D341Med (cell line): ENCODE measurements at places on chromosomes 6 and 20.

- peak; percentile 78 for DNase-seq
These were observed 70.0 kb downstream of the SNX5 start for GRCh38 chr20:17898548-17898994.

GRCh38 chr6:111800821-111801220 lies 72.4 kb downstream of the FYN start:
- no peak for DNase-seq

DNA sequence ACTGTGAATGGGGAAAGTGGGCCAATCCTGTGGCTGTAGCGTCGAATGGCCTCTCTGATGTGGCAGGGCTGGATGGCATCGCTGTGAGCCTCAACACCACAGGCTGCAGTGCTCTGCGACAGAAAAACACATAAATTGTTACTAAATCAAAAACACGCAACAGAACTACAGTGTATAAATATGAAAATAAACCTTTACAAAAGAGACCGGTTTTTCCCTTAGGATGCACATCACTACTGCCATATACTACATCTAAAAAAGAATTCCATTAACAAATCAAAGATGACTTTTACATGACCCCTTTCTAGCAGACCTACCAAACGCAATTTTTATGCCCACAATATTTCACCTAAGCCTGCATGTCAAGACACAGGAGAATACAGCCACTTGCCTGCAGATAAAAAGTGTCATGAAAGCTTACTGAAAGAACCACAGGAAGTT lies 395.5 kb upstream of the RUNX2 start:
- DNase-seq = no peak

GRCh38 chr6:167122041-167122826 lies 662 bp upstream of the CCR6 start:
- DNase-seq = no peak

- DNase-seq = no peak
These were observed 22.5 kb downstream of the HLA-G start for GRCh38 chr6:29850011-29850553.

- no peak for DNase-seq
These were observed 14.8 kb downstream of the CYP24A1 start for GRCh38 chr20:54158856-54159418.

GRCh38 chr20:21518292-21518991 lies 4.6 kb upstream of the NKX2-2 start:
- DNase-seq = no peak

DNA sequence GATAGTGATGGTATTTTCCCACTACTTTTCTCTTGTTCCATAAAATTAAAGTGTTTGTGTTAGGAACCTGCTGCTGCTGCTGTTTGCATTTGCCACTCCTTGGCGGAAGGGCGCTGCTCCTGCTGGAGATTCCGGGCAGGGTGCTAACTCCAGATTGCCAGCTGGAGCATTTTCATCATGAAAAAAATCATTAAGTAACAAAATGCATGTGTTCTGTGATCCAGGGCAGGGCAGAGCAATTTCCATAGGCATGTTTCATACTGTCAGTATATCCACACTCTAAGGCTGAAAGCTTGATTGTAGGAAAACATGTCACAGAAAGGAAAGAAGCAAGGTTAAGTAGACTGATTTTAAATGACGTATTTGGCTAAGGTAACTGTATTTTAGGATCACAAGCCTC lies 24.0 kb downstream of the PBOV1 start:
- no peak for DNase-seq

DNA sequence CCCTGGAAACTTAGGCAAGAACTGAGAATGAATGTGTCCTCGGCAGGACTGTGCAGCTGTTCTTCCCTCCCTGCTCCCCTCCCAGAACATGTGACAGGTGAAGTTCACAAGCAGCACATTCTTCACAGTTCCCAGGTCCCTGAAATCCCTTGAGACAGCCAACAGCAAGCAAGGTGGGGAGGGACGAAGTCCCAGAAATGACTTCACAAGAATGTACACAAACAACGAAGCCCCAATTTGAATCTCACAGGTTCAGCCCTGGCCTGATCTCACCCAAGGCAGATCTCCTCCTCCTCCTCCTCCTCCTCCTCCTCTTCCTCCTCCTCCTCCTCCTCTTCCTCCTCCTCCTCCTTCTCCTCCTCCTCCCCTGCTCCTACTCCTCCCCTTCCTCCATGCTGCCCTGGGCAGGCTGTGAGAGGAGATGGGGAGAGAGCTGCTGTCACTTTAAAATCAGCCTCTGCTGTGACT lies 32.4 kb downstream of the WRNIP1 start:
- DNase-seq = no peak

DNA sequence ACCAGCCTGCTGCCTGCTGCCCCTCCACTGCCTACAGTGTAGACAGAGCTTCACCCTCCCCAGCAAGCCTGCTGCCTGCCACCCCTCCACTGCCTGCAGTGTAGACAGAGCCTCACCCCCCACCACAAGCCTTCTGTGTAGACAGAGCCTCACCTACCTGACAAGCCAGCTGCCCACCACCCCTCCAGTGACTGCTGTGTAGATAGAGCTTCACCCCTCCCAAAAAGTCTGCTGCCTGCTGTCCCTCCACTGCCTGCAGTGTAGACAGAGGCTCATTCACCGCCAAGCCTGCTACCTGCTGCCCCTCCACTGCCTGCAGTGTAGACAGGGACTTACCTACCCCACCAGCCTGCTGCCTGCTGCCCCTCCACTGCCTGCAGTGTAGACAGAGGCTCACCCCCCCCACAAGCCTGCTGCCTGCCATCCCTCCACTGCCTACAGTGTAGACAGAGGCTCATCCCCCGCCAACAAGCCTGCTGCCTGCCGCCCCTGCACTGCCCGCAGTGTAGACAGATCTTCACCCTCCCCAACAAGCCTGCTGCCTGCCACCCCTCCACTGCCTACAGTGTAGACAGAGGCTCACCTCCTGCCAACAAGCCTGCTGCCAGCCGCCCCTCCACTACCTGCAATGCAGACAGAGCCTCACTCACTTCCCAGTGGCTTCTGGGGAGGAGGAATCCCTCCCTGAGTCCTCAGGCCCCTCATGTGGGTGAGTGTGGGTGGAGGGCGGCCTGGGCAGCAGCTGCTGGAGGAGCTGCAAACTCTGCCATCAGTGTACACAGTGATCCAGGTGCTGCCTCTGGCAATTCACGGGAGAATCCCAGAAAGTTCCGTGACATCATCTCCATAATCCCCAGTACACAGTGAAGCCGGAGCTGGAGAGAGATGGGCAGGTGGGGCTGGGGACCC lies 140.9 kb downstream of the DLL1 start:
- no peak for DNase-seq

DNA sequence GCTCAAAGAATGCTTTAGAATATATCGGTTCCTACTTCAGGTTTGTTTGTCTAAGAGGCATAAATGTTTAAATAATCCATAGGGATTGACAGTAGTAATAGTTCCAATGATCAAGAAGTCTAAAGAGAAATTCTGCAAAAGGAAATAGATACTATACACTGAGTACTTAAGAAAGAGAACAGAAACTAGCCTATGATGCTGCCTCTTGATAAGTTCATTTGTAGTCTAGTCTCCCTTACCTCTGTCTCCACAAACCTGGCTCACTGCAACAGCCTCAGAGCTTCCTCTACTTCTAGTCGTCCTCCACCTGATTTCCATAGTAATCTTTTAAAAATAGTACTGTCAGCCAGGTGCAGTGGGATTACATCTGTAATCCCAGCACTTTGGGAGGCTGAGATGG lies 511.8 kb downstream of the LMBRD1 start:
- DNase-seq = no peak

DNA sequence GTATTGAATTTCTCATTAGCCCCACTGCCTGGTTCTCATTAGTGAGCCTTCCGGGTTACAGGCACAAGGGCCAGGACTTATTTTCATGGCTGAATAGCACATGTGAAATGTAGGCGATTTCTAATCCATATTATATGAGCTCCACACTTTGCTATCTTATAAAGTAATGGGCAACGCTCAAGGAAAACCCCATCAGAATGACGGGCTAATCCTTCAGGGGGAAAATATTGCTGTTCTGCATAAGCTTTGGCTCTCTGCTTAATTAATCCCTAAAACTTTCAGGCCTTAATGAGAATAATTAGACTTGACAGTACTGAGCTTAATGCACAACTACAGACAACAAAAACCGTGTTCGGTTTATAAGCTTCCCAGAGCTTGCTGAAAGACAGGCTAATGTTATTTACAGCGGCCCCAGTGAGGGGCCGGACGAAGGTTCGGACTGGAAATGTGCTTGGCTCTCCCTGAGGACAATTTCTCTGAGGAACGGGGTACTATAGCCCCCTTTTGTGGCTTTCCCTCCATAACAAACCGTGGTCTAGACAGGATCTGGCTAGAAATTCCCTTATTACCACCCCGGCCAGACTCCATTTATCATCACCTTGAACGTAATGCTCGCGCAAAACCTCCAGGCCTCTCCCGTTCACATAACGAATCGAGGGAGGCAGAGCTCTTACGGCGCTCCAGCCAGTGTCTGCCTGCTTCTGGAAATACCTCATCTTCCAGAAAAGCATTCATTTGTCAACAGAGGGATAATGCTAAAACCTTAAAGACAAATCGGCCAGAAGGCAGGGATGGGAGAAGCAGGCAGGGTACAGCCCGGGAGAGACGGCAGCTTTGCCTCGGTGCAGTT lies 164.5 kb downstream of the CD83 start:
- DNase-seq = no peak

GRCh38 chr6:1726341-1726768 lies 116.6 kb downstream of the FOXC1 start:
- DNase-seq = peak; percentile 70

DNA sequence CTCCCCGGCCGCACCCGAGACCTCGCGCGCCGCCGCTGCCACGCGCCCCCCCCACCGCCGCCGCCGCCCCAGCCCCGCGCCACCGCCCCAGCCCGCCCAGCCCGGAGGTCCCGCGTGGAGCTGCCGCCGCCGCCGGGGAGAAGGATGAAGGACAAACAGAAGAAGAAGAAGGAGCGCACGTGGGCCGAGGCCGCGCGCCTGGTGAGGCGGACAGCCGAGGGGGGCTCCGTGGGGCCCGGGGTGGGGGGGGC lies 426 bp downstream of the ASXL1 start:
- no peak for DNase-seq

DNA sequence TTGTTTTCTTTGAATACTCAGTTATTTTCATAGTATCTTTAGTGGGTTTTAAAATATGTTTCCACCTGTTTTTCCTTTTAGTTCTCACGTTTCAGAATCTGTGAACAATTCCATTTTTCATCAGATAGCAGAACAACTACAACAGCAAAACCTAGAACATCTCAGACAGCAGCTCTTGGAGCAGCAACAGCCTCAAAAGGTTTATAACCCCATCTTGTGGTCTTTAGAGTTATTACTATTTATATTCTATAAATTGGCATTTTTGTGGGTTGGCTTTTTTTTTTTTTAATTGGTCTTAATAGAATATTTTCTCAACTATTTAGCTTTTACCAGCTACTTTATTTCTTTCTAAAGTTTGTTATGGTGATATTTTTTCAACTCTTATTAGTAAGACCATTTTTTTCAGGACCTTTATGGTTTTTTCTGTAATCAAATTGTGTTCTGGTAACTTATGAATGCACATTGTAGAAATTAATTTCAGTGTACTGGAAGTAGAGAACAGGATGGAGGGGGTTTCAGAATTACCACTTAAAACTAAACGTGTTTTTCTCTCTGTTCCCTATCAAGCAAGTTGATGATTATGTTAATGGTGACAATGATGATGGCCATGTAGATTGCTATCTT lies 72.2 kb downstream of the SCAF8 start:
- peak; percentile 49 for DNase-seq

DNA sequence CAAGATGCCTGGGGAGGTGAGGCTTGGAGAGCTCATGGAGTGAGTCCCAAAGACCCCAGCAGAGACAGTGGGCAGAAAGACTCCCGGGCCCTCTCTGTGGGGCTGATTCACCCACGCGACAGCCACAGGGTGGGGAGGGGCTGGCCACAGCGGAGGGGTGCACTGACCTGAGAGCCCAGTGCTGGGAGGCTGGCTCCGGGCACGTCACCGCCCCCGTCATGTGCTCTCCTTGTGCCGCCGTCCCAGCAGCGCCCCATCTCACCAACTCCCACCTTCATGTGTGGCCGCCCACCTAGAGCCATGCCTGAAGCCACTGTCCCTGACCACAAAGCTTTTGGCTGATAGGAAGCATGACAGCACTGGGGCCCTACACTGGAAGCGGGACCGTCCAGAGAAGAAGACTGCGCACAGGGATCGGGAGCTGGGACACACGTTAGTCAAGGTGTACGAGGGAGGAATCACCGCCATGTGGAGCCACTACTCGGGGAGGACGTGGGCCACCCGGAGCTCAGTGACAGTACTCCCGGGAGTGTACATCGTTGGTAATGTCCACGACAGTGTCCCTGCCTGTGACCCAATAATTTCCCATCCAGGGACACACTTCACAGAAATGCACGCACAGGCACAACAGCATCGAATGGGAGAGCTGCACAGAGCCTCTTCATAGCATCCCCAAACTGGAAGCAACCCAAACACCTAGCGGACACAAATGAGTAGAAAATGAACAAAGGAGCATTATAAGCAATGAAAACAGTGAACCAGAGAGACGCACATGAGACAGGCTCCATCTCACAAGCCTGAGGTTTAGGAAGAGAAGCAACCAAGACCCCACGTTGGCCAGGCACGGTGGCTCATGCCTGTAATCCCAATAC lies 28.4 kb upstream of the FOXC1 start:
- no peak for DNase-seq

GRCh38 chr6:55955684-55956083 lies 80.3 kb upstream of the BMP5 start:
- DNase-seq = no peak

DNA sequence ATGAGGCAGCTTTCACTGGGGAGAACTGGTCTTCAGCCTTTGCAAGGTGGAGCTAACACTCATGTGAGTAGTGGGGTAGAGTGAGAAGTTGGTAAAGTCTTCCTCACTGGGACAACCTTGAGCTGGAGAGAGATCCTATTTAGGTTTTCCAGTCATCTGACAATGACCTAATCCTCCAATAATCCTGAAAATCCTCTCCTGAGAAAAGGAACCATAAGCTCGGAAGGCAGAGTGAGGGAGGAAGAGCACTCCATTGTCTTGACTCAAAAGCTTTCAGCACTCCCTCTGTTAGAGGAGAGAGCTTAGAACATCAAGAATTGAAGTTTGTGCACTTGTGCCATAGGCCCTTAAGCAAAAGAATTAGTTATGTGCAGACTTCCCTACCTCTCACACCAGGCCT lies 77.8 kb downstream of the TRAM2 start:
- peak; percentile 49 for DNase-seq

GRCh38 chr20:33653218-33653899 lies 8.8 kb upstream of the C20orf144 start:
- DNase-seq = peak; percentile 88

DNA sequence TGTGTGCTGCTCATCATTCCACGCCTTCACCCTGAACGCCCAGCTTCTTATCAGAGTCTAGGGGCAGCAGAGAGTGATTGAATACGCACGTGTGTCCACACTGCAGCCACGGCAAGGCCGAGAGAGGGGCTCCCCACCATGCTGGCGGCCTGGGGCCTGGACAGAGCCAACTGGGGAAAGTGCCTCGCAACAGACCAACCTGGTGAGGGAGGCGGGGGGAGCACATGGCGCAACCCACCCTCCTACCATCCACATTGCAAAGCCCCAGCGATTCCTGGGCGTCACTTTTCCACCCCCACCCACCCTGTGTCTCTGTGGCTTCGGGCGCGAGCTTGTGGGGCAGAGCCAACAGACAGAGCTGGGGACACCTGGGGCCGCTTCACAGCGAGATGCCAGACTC lies 66.4 kb upstream of the DUSP22 start:
- DNase-seq = peak; percentile 27
